ENCODE measurements at places on chromosomes 12 and 14.

GRCh38 chr12:25659621-25660020 lies 106.5 kb upstream of the LMNTD1 start:
- DNase-seq = no peak

DNA sequence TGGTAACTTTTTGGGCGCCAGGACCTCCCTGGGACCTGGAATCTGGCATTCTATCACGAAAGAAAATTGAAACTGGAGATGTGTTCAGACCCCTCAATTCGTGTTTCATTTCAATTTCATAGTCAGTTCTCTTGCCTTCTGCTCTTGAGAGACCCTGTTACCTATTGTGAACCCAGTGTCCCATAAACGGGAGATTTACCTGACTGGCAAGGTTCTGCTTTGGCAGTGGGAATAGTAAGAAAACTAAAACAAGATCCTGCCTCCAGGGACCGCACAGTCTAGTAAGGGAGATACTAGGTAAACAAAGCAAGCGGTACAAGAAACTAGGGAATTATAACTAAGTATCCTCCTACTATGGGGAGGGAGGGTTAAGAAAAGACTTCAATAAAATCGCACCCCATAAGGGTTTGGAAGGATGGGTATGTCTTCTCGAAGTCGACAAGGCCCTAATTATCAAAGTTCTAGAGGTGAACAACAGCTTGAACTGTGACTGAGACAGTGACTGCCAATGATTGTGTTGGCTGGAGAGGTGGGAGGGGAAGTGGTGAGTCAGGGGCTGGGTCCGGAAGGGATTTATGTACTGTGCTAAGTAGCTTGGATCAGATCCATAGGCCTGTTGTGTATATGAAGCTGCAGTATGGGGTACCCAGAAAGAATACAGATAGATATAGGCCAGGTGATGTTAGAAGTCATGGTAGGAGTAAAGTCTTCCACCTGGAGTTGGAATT lies 754 bp downstream of the ACSS3 start:
- no peak for DNase-seq

GRCh38 chr12:56628671-56629458 lies 1.3 kb downstream of the BAZ2A start:
- peak; percentile 76 for DNase-seq

- no peak for DNase-seq
Observed at GRCh38 chr14:94015223-94015622, 10.9 kb upstream of the OTUB2 start.

DNA sequence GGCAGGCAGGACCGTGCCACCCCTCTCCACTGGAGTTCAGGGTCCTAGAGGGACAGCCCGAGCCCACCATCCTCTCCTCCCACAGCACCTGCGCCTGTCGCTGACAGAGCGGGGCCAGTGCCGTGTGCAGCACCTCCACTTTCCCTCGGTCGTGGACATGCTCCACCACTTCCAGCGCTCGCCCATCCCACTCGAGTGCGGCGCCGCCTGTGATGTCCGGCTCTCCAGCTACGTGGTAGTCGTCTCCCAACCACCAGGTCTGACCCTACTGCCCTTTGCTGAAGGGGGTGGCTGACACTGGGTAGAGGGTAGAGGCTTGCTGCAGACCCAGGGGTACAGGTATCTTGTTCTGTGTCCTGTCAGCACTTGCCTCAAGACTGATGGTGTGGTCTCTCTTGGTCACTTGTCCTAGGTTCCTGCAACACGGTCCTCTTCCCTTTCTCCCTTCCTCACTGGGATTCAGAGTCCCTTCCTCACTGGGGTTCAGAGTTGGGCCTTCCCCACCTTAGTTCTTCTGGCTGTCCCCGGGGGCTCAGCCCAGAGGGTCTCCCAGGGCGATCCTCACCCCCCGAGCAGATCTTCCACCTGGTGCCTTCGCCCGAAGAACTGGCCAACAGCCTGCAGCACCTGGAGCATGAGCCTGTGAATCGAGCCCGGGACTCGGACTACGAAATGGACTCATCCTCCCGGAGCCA lies 42.0 kb downstream of the SH2B3 start:
- DNase-seq = no peak

DNA sequence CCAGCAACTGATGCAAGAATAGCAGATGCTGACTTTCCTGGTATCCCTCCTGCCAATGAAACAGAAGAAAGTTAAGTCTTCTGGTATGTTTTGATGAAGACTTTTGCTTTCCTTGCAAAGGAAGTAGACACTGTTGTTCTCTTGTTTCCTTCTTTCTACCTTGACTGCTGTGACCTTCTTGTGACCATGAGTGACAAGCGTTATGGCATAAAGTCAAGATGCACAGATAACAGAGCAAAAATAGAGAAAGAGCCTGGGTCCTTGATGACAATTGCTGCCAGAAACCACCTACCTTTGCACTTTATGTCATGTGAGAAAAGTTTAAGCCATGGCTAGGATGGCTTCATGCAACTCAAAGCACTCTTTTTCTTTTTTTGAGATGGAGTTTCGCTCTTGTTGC lies 49.2 kb upstream of the LTA4H start:
- no peak for DNase-seq

- no peak for DNase-seq
Observed at GRCh38 chr14:100362311-100362927, 39.3 kb downstream of the SLC25A47 start.

GRCh38 chr14:31190219-31190603 lies 17.4 kb downstream of the HECTD1 start:
- DNase-seq = no peak

DNA sequence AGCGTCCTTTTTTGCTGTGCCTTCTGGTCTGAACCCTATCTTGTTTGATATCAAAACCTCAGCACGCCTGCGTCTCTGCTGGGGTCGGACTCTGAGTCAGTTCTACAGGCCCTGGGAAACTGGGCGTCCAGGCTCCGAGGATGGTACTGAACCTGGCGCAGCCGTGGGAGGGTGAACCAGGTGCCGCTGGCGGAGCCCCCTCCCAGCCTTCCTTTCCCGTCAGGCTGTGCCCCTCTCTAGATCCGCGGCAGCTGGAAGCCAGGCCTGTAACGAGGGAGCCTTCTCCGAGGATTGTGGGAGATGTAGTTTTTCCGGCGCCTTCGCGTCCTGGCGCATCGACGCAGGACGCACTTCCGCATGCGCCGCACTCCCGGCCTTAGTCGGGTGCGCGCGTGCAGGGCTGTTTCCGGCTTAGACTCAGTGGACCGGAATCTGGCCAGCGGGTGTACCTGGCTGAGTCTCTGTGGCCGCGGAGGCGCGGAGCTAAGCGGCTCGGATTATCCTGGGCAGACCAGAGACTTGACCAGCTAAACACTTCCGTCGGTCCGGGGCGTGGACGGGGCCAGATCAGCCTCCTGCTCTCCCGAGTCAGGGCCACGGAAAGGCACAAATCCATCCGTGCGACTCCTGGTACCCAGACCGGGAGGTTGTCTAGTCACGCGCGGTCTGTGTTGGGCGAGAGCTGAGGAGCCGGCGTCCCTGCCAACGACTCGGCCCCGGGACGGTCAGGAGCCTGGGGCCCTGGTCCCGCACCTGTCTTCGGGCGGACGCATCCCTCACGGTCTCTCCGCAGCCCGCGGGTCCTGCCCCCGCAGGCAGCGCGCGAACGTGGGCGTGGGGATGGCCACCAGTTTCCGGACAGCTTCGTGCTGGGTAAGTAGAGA lies at the start of gene ZNF26:
ZNF26 (plus strand) TSS at position 367 of the 884 bp plus-strand sequence; CDS start at position 841, 474 bp downstream.
- DNase-seq = peak; percentile 90

DNA sequence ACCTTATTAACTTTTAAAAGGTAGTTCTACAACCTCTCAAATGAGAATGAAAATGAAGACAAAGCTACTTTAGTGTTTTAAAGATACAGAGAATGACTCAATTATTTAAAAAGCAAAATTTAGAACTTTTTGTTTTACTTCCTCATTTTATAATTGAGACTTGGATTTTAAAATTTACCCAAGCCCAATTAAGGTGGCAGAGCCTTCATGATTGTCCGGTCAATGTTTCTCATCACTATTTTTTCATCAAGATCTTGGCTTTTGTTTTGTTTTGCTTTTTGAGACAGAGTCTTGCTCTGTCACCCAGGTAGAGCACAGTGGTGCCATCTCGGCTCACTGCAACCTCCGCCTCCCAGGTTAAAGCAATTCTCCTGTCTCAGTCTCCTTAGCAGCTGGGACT lies 32.7 kb downstream of the PPP4R3A start:
- DNase-seq = no peak

DNA sequence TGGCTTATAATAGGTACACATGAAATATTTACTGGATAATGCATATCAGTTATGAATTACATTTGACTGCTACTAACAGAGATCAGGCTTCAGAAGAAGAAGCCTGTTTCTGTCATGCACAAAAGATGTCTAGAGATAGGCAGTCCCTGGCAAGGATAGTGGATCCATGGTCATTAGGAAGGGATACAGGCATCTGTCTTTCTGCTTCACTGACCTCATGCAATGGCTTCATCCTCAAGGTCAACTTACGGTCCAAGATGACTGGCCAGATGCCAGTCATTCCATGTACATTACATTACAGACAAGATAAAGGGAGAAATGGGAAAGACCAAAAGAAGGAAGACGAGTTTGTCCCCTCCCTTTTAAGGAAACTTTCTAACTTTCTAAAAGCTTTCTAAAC lies 94.0 kb downstream of the NUAK1 start:
- DNase-seq = no peak

GRCh38 chr12:75842090-75842489 lies 189.5 kb downstream of the PHLDA1 start:
- no peak for DNase-seq

DNA sequence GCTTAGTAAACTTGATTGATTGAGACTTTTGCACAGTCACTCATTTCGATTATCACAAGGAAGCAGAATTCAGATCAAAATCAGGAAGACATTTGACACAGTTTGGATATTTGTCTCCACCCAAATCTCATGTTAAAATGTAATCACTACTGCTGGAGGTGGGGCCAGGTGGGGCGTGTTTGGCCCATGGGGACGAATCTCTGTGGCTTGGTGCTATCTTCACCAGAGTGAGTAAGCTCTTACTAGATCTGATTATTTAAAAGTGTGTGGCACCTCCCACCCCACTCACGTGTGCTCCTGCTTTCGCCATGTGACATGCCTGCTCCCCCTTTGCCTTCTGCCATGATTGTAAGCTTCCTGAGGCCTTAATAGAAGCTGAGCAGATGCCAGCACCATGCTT lies 291.4 kb downstream of the PCNX1 start:
- DNase-seq = no peak

DNA sequence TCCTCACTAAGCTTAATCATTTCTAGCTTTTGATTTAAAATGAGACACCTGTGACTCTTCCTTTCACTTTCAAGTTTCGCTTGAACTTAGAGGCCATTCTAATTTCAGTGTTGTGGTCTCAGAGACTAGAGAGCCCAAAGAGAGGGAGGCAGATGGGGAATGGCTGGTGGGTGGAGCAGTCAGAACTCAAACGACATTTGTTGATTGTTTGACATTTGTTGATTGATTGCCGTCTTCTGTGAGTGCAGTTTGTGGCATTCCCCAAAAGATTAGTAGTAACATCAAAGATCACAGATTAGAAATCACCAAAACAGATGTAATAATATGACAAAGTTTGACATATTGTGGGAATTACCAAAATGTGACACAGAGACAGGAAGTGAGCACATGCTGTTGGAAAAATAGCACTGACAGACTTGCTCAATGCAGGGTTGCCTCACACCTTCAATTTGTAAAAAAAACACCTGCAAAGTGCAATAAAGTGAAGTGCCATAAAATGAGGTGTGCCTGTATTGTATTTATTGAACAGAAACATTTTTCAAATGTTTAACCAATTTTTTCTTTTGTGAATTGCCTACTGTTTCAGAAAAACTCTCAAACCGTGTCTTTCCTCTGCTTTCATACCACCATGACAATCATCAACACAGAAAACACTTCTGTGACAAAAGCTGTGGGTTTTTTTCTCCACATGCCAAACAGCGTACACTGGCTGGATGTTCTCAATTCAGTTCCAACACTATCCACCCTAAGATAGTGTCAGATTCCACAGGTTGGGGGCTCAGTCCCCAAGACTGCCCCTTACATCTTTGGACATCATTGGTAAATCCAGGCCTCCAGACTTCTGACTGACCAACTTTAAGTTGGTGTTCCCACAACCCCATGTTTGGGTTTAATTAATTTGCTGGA lies 376.3 kb upstream of the RGS6 start:
- DNase-seq = peak; percentile 61

- no peak for DNase-seq
Observed at GRCh38 chr12:24950231-24950834, 1.4 kb upstream of the BCAT1 start.

GRCh38 chr12:25585662-25586061 lies 32.6 kb upstream of the LMNTD1 start:
- DNase-seq = no peak

DNA sequence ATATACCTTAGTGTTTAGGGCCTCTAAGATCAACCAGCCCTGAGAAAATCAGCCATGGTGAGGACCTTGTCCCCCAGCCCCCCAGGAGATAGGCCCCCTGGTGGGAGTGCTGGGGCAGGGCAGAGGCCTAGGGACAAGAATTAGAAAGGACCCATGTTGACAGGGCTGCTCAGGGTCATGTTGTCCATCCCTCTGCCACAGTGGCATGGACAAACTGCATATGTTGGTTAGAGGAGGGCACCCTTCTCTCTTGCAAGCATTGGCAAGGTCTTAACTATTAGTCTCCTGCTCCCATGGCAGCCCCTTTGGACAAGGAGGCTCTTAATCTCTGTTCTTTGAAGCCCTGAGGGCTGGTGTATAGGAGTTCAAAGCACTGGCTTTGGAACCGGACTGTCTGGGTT lies 755 bp upstream of the PTPN6 start:
- peak; percentile 47 for DNase-seq

- no peak for DNase-seq
Observed at GRCh38 chr14:44970907-44971306, 8.9 kb downstream of the TOGARAM1 start.

DNA sequence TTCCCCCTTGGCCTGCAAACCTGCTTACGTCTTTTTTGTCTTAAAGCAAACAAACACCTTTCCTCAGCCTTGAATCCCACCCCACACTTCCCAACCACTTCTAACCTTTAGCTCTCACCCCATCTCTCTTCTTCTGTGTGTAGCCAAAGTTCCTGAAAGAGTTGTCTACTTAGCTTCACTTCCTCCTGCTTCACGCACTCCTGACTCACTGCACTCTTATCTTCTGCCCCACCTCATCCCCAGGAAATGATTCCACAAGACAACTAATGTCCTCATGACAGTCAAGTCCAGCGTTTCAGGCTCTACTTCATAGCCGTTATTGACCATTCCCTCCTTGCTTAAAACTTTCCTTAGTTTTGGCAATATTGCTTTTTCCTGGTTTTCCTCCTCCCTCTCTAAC lies 22.4 kb downstream of the EIF2B2 start:
- no peak for DNase-seq

DNA sequence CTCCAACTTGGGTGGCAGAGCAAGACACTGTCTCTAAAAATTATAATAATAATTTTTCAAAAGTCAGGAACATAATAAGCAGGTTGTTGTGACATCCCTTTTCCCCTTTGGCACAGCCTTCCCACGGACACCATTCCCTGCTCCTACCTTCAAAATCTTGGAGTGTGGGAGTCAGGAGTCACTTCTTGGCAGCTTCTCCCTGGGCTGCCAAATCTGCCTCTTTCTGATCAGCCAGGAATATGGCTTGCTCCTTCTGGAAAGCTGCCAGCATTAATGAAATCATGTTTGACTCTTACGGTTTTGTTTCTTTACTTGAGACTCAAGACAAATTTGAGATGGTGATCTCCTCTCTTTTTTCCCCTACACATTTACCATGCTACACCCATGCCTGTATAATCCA lies 391.4 kb upstream of the SYT1 start:
- no peak for DNase-seq

- no peak for DNase-seq
Observed at GRCh38 chr12:105595440-105595839, 264.9 kb downstream of the C12orf75 start.
